RWPE1 (cell line): ENCODE measurements at places on chromosomes 3 and 15.
A peak's percentile ranks its signal among the peaks of the same experiment; 100 is the strongest.

GRCh38 chr3:193896419-193896818 is 239.5 kb upstream of the HES1 start:
- no peak for DNase-seq

DNA sequence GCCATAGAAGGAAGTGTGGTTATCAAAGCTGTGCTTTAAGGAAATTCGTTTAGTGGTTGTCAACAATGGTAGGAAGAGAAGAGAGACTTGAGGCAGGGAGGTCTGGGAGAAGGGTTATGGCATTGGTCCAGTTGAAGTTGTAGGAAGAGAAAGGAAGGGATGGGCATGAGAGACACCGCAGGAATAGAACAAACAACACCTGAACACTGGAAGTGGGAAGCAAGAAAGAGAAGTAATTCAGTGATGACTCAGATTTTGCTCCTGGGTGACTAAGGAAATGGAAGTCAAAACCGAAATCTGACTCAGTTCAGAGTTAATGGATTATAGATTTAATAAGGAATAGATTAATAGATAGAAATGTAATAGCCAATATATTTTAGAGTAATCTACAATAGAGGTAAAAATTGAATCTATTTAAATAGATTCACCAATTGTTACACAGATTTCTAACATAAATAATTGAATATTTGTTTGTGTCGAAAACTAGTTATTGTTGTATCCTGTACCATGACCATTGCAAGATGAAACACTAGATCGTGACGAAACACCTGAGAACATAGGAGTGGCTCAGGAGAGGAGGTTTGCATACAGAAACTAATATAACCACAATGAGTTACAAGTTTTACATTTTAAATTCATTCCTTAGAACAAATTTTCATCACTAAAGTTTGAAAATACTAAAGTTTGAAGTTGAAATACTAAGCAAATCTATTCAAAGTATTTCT is 36.0 kb downstream of the THBS1 start:
- peak; percentile 64 for DNase-seq

GRCh38 chr3:139691619-139692018 is 13.8 kb upstream of the NMNAT3 start:
- DNase-seq: no peak

- DNase-seq: no peak
Observed at GRCh38 chr15:82536409-82537350, 3.6 kb downstream of the RPS17 start.

DNA sequence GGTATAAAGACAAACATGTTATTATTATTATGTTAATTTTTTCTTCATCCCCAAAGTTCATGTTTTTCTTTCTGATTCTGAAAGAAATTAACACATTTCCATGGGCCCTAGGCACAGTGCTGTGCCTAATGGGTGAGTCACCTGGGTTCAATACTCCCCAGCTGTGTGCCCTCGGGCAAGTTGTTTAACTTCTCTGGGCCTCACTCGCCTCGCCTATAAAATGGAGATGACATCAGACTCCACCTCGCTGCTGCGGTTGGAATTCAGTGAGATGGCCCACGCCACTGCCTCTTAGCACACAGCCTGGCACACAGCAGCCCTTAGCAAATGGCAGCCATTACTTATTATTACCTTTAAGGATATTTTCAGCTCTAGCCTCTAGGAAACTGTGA is 22.6 kb downstream of the DNASE1L3 start:
- DNase-seq: peak; percentile 52

- peak; percentile 75 for DNase-seq
Observed at GRCh38 chr3:156483426-156483825, 71.5 kb downstream of the SSR3 start.

- no peak for DNase-seq
Observed at GRCh38 chr3:123660141-123660675, 75.4 kb upstream of the HACD2 start.

- no peak for DNase-seq
Observed at GRCh38 chr3:23885210-23885609, 31.6 kb downstream of the NKIRAS1 start.

DNA sequence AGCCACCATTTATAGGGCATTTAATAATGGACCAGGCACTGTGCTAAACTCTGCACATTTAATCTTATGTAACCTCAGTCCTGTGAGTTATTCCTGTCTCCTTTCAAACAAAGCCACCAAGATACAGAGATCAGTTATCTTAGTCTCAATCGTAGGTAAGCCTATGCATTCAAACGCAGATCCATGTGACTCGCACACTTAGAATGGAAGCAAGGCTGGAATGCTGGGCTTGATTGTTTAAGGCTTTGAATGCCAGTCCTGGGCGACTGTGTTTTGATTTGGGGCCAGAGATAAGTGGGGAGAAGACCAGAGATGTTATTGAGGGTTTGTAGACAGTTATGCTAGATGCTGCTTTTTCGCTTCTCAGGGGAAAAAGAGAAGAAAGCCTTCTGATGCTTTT is 22.2 kb downstream of the MED12L start:
- DNase-seq: no peak

GRCh38 chr3:177742273-177742672 is 545.0 kb upstream of the TBL1XR1 start:
- DNase-seq: no peak
